ENCODE measurements at places on chromosomes 3 and 15.
A peak's percentile ranks its signal among the peaks of the same experiment; 100 is the strongest.

DNA sequence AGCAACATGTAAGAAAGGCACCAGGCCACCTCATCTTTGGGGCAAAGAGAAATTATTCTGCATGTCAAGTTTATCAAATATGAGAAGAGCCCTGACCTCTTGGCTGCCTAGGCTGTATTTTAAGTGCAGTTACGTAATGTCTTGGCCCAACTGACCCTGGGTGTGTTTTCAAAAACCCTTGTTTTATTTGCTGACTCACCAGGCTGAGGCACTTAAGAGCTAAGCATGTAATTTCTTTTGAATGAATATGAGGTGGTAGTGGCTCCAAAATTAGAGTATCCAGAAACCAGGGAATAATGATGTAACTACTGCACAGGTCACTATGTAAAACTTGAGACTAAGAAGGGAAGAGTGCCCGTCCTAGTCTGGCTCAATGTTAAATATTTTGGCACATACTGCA is 24.3 kb downstream of the PGPEP1L start:
- DNase-seq, result peak; percentile 52

GRCh38 chr3:25610167-25610566 is 54.5 kb downstream of the TOP2B start:
- no peak for DNase-seq

DNA sequence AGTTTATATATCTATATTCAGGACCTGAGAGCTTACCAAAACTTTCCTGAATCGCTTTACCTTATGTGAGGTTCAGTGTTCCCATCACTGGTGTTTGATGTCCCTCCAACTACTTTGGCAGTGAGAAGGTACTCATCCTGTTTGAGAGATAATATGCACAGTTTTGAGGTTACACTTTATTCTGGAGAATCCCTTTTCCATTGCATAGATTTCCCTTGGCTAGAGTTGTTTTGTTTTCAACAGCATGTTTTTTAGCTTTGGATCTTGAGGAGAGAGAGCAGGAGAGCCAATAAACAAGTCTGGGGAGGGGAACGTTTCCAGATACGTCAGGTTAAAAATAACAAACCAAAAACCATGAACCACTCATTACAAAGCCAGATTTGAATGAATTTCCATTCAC is 33.6 kb downstream of the CD200 start:
- no peak for DNase-seq

DNA sequence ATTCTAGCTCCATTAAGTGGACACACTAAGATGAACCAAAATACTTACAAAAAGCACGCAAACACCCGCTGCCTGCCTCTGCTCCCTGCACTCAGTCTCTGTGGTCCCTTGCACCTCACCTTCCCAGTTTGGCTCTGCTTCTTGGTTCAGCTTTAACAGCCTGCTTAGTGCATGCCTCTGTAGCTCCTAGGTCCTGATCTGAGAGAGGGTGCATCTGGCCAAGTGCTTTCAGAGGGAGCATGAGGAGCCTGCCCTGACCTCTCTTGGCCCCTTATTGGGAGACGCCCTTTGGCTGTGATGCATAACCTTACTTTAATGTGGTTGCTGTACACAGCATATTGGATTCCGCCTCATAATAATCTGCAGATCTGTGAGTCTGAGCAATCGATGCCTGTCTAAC is 21.2 kb upstream of the ATP10A start:
- no peak for DNase-seq

DNA sequence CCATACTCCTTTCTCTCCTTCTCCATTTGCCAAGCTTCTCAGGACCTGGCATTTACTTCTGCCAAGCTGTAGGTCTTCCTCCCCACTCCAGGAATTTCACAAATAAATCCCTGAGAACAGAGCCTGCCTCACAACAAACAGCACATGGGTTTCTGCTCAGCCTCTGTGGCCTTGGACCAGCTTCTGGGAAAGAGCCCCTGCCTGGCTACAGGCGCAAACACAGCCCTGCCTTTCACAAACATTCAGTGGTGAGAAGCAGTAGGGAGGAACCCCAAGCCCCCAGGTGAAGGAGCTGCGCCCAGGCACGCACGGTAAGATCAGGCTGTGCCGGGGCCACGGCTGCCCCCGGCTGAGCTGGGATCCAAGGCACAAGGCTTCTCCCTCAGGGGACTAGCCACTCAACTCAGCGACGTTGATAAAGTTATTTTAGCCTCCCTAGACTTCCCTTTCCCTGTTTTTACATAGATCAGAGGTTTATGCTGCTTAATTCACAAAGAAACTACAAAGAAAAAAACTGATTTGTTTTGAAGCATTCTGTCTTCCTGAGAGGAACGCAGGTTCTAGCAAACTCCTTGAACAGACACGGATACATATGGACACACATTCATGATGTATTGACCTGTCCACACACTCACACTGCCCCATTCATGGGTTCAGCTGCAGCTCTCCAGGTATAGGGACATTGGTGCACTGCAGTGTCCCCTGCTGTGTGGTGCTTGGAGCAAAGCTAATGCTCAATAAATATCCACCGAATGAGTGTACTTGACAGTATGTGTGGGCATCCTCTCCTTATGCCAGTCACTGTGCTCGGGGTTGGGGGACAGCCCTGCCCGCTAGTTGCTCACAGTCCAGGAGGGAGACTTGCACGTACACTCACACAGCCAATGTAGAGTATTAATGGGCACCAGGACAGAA is 25.4 kb downstream of the HES1 start:
- no peak for DNase-seq

DNA sequence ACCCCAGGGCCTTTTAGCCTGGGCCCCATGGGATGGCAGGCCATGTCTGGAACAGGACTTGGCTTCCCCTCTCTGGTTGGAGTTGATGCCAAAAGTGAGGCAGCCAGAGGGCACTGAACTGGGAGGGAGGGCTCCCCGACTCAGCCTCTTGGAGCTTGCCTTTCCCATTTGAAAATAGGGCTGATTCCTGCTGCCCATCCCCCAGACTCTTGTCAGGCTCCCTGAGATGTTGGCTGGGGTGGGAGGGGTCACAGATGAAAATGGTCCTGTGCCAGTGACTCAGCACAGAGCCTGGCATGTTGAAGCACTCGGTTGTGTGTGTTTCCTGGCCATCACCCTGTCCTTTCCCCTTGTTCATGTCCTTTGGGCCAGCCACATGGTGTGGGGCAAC is 6.6 kb downstream of the PPCDC start:
- no peak for DNase-seq

- DNase-seq, result no peak
Observed at GRCh38 chr3:64870876-64871646, 183.3 kb upstream of the ADAMTS9 start.

GRCh38 chr3:76500746-76501275 is 539.1 kb upstream of the ROBO2 start:
- no peak for DNase-seq

GRCh38 chr3:15098503-15099363 is at the start of gene RBSN:
RBSN (minus strand) TSS chr3:15099148; CDS start chr3:15096120, 3,028 bp downstream.
- peak; percentile 81 for DNase-seq

GRCh38 chr3:138092023-138092422 is 23.4 kb downstream of the DZIP1L start:
- no peak for DNase-seq

DNA sequence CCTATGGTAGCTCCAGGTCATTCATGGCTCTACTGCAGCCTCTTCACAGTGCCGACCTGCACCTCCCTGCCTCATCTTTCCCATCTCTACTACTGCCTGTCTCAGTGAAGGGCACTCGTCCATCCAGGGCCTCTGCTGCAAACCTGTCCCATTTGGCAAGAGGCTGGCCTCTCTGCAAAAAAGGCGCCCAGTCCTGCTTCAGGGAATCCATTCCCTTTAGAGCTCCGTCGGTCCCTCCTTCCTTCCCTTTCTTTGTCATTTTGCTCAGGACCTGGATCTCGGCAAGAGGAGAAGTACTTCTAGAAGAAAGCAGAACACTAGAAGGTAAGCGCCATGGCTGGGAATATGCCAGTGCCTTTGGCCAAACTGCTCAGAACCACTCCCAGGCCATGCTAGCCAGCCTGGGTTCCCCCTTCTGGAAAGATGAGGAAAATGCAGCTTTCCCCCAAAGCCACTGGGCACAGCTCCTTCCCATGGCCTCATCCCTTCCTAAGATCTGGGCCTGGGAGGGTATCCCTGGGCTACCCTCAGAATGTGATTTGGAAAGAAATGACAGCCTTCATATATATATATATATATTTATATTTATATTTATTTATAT is 6.4 kb upstream of the ISL2 start:
- peak; percentile 13 for DNase-seq

DNA sequence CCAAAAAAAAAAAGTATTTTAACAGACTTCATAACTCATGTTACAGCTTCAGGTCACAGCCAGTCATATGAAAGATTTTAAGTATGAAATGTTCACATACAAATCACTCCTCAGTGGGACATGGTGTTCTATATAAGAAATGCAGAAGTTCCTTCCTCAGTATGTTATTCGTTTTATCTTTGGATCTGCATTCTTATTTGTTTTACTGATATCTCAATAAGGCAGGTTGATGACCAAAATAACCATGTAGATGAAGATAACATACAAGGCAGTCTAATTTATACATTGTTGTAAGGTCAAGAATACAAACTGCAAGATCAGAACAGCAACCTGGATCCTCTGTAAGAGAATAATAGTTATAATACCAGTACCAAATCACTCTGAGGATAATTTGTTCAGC is 75.6 kb downstream of the CHAC1 start:
- no peak for DNase-seq

DNA sequence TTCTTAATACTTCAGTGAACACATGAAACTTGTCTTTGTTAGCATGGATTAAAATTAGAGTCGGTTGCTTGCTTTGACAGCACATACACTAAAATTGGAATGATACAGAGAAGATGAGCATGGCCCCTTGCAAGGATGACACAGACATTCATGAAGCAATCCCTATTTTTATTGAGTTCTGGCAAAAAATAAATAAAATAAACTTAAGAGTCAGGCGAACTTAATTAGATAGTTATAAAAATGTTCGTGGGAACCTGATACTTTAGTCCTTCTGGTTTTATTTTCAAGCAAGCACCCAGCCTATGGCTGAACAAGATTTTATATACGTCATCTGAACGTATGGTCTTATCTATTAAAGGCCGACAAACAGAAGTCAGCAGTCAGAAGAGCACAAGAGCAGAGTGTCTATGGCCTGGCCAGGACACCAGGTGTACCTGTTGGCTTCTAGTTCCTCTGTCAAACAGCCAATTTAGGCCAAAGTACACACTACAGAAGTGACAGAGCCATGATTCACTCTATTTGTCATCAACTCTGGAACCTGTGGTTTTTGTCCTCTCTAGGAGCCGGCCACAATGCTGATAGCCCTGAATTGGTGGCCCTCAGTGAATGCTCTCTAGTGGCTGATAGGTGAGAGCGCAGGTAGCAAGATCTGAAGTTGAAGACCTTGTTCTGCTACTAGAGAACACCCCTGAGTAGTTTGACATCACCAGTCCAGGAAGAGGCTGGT is 64.3 kb downstream of the LEO1 start:
- no peak for DNase-seq

DNA sequence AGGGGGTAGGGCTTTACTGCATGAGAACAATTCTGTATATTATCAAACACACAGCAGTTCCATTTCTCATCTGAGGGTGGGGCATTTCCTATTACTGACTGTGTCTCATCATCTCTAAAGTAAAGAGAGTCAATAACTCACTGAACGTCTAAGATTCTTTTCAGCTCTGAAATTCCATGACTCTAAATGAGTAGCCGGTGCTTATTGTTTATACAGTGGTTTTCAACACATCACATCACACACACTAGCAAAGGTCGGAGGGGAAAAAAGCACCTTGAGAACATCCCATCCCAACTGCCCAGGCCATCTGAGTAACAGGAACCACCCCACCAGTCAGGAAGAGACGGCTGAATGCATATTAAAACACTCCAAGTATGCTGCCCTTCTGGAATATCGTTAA is 196.0 kb downstream of the SUCLG2 start:
- DNase-seq, result no peak

DNA sequence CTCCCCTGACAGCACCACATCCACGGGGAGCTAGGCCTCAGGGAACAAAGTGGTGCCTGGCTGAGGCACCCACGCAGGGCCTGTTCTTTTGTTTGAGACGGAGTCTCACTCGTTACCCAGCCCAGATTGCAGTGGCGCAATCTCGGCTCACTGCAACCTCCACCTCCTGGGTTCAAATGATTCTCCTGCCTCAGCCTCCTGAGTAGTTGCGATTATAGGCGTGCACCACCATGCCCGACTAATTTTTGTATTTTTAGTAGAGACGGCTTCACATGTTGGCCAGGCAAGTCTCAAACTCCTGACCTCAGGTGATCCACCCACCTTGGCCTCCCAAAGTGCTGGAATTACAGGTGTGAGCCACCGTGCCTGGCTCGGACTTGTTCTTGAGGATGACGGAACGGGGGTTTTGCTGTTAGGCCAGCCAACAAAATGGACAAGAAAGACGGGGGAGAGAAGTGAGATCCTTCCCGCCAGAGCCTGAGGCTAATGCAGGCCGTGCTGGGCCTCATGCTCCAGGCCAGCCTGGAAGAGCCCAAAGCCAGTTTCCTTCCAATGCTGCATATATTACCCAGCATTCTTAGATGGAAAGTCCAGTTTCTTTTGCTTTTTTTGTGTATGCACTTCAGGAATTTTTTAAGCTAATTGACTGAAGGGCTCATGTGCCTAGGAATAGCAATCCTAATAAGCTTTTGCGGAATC is 28.1 kb upstream of the FURIN start:
- no peak for DNase-seq

GRCh38 chr15:39499681-39500080 is 81.2 kb upstream of the THBS1 start:
- no peak for DNase-seq

DNA sequence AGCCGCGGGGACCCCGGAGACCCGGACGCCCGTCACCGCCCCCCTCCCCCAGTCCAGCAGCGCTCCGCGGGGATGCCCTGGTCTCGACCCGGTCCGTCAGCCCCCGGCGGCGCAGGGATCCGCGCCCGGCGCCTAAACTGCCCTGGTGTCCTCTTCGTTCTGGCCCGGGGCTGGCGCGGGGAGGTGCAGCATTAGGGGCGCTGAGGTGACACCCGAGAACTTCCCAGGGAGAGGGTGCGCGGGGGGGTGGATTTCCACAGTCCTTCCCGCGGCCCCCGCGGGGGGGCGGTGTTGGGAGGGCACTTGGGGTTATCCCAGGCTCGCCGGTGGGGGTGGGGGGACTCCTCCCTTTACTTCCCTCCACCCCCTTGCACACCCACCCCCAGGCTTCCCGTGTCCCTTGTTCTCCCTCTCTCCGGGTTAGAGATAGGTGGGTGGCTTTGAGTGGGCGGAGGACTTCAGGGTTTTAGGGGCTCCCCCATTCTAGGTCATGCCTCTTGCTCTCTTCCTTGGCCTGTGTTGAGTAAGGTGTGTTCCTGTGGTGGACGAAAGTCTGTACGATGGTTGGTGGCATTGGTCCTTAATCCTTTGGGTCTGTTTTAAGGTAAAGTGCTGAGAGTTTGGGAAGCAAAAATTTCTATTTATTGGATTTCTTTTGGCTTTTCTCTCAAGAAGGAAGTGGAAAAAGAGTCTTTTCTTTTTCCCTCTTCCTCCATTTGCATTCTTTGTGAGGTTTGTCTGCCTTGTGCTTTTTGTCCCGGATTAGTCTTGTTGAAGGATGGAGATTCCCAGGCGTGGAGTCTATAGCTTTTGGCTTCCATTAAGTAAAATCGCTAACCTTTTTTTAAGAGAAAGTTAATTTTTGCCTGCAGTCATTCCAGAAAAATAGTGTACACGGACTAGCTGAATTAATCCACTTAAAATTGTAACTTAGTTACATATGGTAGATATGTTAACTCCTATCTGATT is 811 bp downstream of the SKIL start:
- no peak for DNase-seq
